Activated T-cell treated with anti-CD3 and anti-CD28 coated beads, Interleukin-2, amount 50 U/mL, for 1 hour (primary cell): ENCODE measurements at places on chromosomes 16 and 17.

DNA sequence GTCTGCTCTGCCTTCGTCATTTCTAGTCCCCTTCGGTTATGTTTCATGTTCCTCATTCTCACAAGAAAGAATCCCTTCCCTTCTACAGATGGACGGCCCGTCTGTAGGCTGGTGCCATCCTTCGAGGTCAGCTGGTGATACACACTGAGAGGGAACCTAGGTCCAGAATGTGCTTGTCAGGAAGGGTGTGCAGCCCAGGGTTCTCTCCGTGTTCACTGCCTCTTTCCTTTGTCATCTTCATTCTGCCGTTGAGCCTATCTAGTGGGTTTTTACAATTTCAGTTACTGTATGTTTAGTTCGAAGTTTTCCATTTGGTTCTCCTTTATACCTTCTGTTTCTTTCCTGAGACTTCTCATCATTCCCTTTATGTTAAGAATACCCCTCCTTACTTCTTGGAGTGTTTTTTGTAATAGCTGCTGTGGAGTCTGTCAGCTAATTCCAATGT is 18.9 kb downstream of the KIAA0513 start:
- no peak for DNase-seq

GRCh38 chr16:14677627-14678026 is 16.5 kb downstream of the PLA2G10 start:
- DNase-seq = no peak

- no peak for DNase-seq
Measured at GRCh38 chr17:77923776-77924513, 34.6 kb upstream of the TNRC6C start.

DNA sequence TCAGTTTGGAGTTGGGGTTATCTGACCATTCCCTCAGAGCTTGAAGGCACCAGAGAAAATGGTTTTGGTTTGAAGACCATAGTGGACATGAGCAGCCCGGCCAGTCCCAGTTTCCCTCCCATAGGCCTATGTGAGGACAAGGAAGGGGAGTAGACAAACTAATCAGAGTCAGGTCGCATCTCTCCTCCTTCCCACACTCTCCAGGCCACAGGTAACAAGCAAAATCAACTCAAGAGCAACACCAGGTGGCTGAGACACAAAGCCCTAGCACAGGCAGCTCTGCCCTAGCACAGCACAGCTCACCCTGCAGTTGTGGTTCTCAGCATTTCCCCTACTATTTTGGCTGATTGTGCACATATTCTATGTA is 7.2 kb downstream of the SUPT4H1 start:
- no peak for DNase-seq

DNA sequence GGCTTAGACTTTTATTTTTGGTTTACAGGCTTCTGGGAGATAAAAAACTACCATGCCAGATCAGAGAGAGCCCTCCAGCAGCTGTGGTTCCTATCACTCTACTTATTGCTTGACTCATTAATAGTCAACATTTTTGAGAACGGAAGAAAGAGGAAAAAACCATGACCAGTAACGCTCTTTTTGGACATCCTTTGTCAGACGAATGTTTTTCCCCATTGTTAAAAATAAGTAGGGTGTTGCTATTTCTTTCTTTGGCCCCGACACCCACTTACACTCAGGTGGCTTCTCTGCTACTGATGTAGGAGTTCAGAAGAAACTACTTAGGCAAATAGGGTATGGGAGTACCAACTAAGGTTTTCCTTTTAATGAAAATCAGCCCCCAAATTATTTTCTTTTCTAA is 27.5 kb downstream of the TVP23A start:
- no peak for DNase-seq

DNA sequence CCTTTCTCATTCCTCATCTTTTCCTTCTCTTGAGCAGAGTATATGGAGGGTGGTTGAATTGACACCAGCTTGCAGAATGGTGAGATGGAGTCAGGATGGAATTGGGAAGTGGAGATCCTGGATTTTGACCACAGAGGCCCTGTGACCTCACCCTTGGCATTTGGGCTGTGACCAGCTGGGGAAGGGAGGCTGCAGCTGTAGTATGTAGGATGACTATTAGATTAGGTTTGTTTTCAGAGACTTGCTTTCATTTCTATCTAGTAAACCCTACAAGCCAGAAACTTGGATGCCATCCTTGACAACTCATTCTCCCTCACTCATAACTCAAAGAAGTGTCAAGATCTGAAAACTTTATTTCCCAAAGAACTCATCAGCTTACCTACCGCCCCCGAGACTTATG is 5.9 kb downstream of the GNGT2 start:
- DNase-seq = no peak

DNA sequence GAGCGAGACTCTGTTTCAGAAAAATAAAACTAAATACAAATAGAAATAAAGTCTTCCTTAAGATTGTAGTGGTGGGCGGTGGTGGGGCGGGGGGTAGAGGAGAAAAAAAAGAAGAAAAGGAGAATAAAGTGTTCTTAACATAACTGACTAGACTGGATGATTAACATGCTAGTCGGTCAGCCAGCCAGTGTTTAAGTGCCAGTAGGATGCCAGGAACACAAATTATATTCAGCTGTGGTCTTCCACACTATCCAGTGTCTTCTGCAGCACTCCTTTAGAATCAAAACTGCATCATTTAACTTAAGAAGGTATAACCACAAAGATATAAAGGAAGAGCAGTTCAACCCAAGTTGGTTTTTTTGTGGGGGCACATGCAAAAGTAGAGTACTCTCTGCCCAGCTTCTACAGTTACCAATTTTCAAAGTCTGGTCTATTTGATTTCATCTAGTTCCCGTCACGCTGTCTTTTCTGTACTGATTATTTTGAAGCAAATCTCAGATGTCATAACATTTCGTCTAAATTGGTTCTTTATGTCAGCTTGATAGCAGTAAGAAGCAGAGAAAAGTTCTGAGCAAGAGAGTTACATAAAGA is 15.8 kb downstream of the HEATR3 start:
- no peak for DNase-seq

DNA sequence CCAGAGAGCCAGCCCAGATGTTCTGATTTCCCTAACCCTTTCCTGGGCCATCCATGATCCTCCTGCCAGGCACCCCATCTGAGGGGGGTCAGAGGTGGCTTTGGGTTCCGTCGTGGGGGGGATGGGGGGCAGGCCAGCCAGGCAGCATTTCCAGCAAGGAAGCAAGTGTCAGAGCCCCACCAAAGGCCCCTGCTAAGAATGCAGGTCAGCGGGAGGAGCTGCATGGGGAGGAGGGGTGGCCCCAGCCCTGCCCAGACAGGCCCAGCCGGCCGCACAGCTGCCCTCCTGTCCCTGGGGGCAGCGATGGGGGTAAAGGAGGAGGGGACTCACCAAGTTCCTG is 2.3 kb upstream of the SCRN2 start:
- no peak for DNase-seq

DNA sequence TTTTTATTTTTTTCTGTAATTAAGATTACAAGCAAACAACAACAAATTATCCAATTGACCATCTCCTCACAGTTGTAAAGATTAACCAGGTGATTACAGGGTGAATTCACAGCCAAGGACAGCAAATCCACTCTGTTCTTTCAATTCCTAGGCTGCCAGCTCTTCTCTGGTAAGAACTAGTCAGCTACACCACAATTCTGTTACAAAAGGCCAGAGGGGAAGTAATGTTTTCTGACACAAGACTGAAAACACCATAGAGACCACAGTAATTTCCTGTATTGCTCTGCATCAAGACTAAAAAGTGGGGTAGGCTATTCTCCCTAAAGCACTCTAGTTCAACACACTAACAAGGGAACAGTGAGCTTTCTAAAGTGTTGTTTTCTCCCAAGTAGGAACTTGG is 10.6 kb downstream of the CA10 start:
- DNase-seq = no peak

GRCh38 chr17:1967213-1967612 is 57.9 kb downstream of the RTN4RL1 start:
- no peak for DNase-seq

GRCh38 chr17:9241774-9242496 is 220.6 kb downstream of the NTN1 start:
- no peak for DNase-seq

DNA sequence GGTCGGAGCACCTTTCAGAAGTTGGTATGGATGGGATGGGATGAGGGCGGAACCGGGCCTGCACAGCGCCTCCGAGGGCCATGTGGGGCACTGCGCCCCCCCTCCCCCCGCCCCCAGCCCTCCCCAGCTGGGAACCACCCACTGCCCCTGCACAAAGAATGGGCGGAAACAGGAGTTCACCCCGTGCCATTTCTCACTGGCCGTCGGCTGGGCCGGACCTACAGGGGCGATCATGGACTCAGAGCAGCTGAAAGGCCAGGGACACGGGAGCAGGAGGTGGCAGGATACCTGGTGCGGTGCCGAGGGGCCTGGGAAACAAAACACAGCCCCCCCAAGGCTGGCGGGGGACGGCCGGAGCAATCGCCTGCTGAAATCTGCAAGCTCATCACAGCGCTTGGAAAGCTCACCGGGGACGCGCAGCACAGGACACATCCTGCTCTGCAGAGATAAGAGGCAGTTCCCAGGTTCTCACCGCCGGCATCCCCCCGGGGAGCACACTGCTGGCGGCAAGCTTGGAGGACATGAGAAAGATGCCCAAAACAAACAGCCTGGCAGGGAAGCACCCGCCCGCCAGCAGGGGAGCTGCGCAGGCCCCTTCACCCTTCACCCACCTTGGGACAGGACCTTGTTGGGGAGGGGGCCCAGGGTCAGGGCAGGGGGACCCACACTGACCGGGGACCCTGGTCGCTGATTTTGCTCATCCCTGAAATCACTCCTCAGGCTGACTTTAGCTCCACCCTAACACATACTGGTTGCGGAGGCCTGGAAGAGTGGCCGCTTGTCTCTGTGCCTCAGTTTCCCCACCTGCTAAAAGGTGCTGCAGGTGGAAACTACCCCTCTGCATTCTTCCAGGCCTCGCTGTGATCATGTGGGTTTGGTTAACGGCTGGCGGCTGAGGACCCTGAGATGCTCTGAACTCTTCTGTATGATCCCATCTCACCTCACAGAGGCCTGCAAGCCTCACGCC is 263.9 kb downstream of the C16orf95 start:
- no peak for DNase-seq

- DNase-seq = peak; percentile 7
Measured at GRCh38 chr17:79947351-79948031, 88.2 kb downstream of the TBC1D16 start.

- peak; percentile 74 for DNase-seq
Measured at GRCh38 chr17:77451245-77451893, 310.6 kb downstream of the SEC14L1 start.

GRCh38 chr17:76727745-76728456 is 1.3 kb downstream of the METTL23 start:
- DNase-seq = no peak
